ENCODE measurements at places on chromosomes 6 and 20.

- DNase-seq, result no peak
Observed at GRCh38 chr6:167829513-167829912, 2.8 kb downstream of the AFDN start.

- DNase-seq, result no peak
Observed at GRCh38 chr6:36643977-36644376, 34.5 kb upstream of the CDKN1A start.

DNA sequence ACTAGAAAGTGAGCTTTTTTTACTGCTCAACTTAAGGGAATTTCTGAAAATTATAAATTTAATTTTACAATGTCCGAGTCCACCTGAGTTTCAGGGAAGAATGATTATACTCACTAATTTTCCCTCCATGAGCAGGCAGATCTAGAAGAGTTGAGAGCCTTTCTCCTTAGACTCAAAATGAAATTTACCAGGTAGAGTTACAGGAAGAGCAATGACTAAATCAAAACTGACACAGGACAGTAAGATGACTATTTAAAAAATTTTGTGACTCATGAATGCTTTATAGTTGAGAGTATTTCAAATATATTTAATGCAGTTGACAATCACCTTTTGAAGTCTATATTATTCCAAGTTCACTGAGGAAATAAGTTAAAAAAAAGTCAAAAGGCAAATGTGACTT is 198.1 kb upstream of the NRSN1 start:
- DNase-seq, result no peak

- no peak for DNase-seq
Observed at GRCh38 chr6:44787254-44787834, 399.8 kb downstream of the CDC5L start.

DNA sequence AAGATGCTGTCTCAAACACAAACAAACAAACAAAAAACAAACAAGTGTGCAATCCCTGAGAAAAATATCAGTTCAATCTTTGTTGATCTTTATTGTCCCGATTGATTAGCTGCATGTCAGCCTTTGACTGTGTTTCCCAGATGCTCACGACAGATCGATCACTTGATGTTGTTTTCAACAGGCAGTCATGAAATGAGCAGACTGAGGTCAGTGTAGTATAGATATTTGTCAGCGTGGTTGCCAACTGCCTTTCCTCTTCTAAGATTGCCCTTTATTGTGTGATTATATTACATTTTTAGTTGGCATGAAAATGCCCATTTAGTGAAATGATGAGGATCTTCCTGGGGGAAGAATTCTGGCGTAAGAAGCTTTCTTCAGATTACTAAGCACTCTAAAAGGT is 25.6 kb downstream of the UTRN start:
- no peak for DNase-seq

DNA sequence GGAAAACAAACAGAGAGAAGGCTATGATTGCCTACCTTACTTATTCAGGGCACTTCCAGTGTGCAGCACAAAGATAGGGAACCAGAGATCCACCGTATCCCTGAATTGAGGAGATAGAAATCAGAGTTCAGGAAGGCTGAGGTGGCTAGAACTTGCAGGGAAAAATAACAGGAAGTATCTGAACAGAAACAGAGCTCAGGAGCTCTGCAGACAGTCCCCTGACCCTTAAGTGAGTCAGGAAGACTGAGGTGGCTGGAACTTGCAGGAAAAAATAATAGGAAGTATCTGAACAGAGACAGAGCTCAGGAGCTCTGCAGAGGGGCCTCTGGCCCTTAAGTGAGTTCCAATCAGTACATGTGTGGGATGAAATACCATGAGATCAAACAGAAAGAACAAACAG is 65.4 kb downstream of the RPRD1B start:
- DNase-seq, result peak; percentile 29

- DNase-seq, result no peak
Observed at GRCh38 chr6:122749451-122750050, 30.0 kb upstream of the FABP7 start.

DNA sequence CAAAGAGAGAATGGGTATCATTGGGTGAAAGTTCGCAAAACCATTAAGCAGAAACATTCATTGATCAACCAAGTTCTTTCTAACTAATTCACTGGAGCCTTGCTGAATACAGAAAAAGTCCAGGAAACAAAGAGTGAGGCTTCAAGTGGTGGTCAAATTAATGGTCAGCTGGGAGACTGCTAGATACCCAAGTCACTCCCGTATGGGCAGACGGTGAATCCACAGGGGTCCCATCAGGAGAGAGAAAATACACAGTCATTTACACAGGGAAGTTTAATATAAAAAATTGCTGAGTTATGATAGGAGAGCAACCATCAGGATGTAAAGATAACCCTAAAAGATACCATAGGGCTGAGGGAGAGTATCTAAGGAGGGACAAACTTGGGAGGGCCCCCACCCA is 198.7 kb upstream of the DTNBP1 start:
- no peak for DNase-seq

GRCh38 chr6:100518588-100518987 is 53.9 kb upstream of the SIM1 start:
- no peak for DNase-seq

GRCh38 chr6:20918868-20919267 is 384.6 kb downstream of the CDKAL1 start:
- no peak for DNase-seq

DNA sequence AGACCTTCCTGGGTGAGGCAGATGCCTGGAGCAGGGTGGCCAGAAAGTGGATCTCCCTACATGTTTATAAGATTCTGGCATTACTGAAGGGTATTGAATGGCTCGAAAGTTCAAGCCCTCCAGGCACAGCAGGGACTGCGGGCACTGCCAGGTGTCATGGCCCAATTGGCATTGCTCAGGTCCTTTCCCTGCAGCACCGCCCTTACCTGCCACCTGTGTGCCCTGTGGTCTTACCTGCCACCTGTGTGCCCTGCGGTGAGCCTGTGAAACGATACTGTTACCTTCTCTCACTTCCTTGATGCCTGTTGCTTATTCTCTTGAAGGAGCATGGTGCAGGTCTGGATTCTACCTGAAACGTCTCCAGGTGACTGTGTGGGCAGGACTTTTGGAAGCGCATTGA is 32.2 kb downstream of the SMOC2 start:
- no peak for DNase-seq

DNA sequence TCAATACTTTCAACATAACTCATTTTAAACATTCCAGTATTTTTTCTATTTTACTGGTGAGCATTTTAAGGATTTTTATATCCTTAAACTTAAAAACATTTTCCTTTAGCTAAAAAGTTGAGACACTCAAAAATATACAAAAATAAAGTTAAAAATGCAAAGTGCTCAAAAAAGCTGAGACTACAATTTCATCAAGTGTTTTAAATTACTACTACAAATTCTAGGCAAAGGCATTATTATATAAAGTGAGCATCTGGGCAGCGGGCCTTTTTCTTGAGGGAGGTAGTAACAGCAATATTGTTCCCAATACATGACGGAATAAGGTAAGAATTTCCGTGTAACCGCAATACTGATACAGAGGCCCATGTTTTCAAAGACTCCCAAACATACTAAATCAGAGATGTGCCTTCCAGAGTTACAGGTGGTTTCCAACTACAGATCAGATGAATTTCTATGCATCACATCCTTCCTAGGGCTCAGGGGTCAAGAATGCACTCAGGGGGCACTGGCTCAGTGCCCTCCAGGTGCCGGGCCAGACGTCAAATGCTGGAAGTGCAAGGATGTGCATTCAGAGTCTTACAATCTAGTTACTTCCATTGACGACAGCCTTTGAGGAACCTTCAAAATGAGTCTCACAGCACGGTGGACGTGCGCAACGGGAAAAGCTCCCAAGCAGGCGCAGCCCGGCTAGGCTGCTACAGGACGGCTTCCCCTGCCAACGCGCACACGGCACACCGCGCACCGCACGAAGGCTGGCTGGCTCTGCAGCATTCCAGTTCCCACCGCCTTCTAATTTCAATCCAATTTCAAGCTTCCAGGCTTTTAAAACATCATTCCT is 1.7 kb downstream of the PHF10 start:
- peak; percentile 61 for DNase-seq

DNA sequence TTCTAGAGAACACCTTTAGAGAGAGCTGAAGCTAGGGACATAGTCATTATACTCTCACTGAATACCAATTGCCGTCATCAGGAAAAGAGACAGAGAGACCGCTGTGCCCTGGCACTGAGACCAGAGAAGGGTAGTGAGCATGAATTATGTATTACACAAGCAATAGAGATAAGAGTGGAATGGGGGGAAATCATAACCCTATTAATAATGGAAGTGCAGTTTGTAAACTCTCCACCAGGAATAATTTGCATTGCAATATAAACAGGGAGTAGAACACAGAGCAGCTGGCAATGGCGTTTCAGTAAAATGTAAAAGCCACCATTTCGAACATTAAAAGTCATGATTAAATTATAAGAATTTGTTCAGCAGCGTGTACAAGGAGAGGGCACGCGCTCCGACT is 244.5 kb downstream of the MAFB start:
- no peak for DNase-seq

DNA sequence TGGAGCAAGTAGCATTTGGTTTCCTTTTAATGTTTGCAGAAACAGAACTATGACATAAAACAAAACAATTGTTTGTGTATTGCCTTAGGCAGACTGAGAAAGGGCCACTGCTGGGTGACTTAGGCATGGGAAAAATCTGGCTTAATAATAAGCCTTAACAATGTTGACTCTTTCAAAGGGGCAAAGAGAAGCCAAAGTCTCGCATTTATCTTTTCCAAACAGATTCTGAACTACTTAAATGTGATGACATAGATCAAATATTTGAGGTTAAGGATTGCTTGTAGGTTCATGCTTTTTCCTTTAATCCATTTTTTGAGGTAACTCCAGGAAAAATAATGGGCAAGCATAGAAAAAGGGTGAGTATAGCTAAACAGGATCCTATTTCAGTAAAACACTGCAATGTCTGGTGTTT is 39.6 kb downstream of the ADAT2 start:
- peak; percentile 44 for DNase-seq

- peak; percentile 71 for DNase-seq
Observed at GRCh38 chr20:2473516-2473915, 2.9 kb upstream of the SNRPB start.

GRCh38 chr6:88482465-88482864 is 316.3 kb upstream of the CNR1 start:
- no peak for DNase-seq

GRCh38 chr20:9402546-9402945 is 111.8 kb upstream of the LAMP5 start:
- no peak for DNase-seq

DNA sequence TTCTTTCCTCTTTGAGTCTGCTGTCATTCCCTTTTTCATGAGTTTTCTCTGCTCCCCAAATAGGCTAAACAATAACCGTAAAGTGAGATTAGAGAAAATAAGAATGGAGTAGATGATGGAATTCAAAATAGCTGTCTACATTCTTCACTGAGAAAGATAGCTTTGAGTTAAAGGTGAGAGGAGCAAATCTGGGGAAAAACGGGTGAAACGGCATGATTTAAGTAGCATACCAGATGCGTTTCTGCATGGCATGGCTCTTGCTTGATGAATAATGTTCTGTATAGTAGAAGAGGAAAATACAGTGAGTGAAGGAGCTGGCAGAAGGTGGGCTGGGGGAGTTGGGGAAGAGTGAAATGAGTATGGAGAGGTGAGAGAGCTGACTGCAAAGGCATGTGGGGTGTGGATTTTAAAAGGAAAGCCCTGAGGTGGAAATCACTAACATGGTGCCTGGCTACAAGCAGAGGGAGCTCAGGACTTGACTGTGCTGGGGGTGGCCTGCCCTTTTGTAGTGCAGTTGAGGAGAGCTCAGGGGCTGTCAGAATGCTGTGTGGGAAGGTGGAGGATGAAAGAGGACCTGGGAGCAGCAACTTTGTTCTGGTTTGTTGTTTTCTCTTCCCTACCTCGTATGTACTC is 8.8 kb downstream of the BICRAL start:
- DNase-seq, result no peak

DNA sequence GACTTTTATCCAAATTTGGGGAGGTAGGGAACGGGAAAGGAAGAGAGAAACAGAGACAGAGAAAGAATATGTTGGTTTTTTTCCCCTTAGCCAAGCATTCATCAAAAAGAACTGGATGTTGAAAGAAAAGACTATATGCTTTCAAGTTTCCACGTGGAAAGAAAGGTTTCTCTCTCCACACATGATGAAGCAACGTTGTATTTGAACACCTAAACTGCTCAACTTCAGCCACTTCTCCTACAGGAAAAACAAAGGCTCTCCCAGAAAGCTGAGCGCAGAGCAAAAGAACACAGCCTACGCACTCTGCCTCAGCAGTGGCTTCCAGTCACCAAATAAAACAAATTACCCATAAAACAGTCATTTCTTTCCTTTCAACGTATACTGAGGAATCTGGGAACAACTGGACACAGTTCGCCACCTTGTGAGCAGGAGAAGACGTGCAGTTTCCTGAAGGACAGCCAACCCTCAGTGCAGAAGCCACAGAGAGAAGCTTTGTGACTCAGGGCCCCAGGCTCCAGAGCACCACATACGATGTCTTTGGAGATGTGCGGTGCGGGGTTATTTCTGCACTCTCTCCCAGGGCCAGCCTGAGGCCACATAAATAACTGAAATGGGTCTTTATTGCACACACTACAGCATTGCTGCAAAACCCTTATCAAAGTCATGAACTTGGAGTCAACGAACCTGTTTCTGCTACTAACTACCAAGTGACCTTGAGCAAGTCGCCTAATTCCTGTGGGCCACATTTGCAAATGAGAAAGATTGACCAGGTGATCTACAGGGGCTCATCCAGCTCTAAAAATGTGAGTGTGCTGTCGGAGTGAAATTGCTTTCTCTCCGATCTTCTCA is 10.1 kb downstream of the IL17F start:
- peak; percentile 69 for DNase-seq

DNA sequence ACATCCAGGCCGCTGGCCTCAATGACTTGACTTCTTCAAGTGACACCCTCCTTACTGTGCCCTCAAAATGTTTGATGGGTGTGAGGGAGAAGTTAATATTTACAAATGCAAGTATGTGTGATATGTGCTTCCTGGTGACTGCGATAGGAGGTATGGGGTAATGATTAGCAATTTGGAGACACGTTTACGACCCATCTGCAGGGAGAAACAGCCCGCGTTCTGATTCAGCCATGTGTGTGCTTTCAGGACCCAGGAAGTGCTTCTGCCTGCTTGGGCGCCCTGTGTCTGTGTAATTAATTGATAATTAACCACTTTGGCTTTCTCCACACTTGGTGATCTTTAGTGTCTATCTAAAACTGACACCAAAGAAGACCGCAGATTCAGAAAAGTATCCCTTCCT is 25.0 kb downstream of the SIRPA start:
- DNase-seq, result no peak

- DNase-seq, result no peak
Observed at GRCh38 chr20:62315773-62316172, 13.0 kb downstream of the ADRM1 start.

- DNase-seq, result no peak
Observed at GRCh38 chr6:35013701-35014100, 124.6 kb downstream of the ANKS1A start.

Measured in brain microvascular endothelial cell (primary cell).